Ovary (tissue), 10 donors: ENCODE measurements at places on chromosomes 1 and 21. TPM values are rescaled to one million over a fixed set of nuclear protein-coding genes. Genes with fewer than 3 reads are reported as not detected.

DNA sequence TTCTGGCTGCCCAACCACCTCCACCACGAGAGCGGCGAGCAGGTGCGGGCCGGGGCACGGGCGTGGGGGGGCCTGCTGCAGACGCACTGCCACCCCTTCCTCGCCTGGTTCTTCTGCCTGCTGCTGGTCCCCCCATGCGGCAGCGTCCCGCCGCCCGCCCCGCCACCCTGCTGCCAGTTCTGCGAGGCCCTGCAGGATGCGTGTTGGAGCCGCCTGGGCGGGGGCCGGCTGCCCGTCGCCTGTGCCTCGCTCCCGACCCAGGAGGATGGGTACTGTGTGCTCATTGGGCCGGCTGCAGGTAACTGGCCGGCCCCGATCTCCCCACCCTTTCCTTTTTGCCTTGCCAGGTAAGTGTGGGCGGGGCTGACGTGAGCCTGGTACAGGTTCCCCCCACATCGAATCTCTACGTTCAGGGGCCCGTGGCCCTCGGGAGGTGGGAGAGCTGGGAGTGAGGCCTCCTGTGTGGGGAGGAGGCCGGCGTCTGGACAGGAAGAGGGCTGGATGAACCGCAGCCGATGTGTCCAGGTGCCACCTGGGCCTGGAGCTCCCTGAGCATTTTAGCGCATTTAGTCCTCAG, 51.7 kb downstream of the COL18A1 start:
- H3K27ac ChIP-seq: no peak overlapping the region
- H3K27me3 ChIP-seq: no peaks in the 10 kb centered on the region
- peaks cover 15% of the 10 kb centered on the region for H3K4me1 ChIP-seq
- no peaks in the 10 kb centered on the region for H3K36me3 ChIP-seq
- DNase-seq: no peak
- H3K4me3 ChIP-seq: no peak overlapping the region

- no peak overlapping the region for H3K4me3 ChIP-seq
- DNase-seq: no peak
- H3K27me3 ChIP-seq: peaks cover 2% of the 10 kb centered on the region
- no peaks in the 10 kb centered on the region for H3K36me3 ChIP-seq
Observed at GRCh38 chr1:229672246-229672645, 46.2 kb downstream of the URB2 start.

PSEN2 gene
- polyA plus RNA-seq: 17.8 TPM

RSPH1 gene
- 2.5 TPM for polyA plus RNA-seq

DNA sequence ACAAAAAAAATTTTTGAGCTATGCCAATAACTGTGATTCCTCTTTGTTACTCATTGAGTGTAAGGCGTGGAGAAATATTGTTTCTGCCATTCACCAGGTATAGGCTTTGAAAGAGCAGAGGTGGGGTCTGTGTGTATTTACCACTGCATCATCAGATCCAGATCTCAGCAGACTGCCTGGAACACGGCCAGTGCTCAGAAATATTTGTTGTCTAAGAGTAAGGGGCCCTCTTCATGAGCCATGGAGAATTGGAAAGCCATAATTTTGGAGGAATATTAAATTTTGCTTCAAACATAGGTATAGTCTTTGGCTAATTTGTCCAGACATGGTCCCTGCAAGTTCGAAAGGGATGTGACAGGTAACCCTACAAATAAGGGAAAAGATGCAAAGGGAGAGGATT, 231.3 kb upstream of the IRF2BP2 start:
- H3K27ac ChIP-seq: no peak overlapping the region
- no peaks in the 10 kb centered on the region for H3K27me3 ChIP-seq
- no peak for DNase-seq
- no peaks in the 10 kb centered on the region for H3K4me1 ChIP-seq
- H3K36me3 ChIP-seq: no peaks in the 10 kb centered on the region
- no peak overlapping the region for H3K4me3 ChIP-seq

TGFB2 gene
- 3.8 TPM for polyA plus RNA-seq

- no peak overlapping the region for H3K27ac ChIP-seq
- no peaks in the 10 kb centered on the region for H3K27me3 ChIP-seq
- H3K4me1 ChIP-seq: peaks cover 2% of the 10 kb centered on the region
- H3K36me3 ChIP-seq: no peaks in the 10 kb centered on the region
- no peak overlapping the region for H3K4me3 ChIP-seq
- DNase-seq: no peak
Observed at GRCh38 chr1:168903237-168903830, 174.3 kb upstream of the DPT start.

- H3K36me3 ChIP-seq: no peaks in the 10 kb centered on the region
- DNase-seq: no peak
- no peak overlapping the region for H3K27ac ChIP-seq
Observed at GRCh38 chr1:220239966-220240365, 32.3 kb downstream of the RAB3GAP2 start.

DNA sequence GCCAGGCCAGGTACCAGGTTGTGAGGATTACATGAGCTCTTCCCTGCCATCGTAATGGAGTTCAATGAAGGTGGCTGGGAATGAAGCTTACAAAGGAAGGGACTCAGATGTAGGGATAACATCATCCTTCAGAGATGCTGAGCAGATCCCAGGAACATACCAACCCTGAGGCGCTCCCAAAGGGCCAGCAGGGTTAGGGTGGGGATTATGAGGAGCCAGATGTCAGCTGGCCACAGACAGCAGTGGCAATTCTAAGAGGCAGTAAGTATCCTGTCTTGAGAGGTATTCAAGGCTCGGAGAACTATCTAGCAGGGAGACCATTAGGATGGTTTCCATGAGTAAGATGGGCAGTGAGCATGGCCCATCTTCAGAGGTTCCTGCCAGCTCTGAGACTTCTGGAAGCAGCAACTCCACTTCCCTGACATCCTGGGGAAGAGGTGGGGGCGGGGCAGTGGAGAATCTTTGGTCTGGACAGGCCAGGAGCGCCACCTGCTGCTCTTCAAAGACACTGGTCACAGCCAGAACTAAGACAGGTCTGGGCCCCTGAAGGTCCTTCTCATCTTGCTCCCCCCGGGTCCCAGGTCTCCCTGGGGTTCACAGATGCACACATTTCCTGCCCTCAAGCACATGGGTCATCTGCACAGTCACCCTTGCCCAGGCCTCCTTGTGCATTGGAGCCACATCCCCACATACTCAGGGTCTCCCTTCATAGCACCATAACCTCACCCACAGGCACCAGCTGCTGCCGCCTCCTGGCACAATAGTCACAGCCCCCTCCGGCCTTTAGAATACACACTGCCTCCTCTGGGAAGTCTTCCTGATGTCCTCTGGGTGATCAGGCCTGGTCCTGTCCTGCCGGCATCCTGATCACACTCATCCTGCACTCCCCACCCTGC, 2.7 kb upstream of the SDC3 start:
- DNase-seq: peak; percentile 92
- no peak overlapping the region for H3K27ac ChIP-seq
- H3K4me1 ChIP-seq: peaks cover 7% of the 10 kb centered on the region

GRCh38 chr1:225684741-225685140, 31.8 kb upstream of the ENAH start:
- no peaks in the 10 kb centered on the region for H3K4me1 ChIP-seq
- no peak overlapping the region for H3K27ac ChIP-seq
- no peak overlapping the region for H3K4me3 ChIP-seq
- H3K36me3 ChIP-seq: no peaks in the 10 kb centered on the region

DNA sequence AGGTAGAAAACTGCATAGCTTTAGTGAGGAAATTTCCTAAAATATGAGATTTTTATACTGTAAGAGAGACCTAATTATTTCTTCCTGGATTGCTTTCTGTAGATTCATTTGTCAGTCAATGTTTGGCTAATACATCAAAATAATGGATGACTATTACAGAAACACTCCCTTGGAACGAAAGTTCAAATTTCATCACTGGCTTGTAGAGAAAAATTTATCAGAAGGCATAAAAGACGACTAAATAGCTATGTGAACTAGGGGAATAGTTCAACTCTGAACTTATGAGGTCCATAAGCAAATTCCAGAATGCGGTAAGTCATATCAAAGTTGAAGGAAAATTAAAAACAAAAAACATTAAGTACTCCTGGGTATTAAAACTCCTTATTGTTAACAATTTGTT, 36.0 kb downstream of the WNT2B start:
- H3K27me3 ChIP-seq: no peaks in the 10 kb centered on the region
- H3K4me1 ChIP-seq: no peaks in the 10 kb centered on the region

DNA sequence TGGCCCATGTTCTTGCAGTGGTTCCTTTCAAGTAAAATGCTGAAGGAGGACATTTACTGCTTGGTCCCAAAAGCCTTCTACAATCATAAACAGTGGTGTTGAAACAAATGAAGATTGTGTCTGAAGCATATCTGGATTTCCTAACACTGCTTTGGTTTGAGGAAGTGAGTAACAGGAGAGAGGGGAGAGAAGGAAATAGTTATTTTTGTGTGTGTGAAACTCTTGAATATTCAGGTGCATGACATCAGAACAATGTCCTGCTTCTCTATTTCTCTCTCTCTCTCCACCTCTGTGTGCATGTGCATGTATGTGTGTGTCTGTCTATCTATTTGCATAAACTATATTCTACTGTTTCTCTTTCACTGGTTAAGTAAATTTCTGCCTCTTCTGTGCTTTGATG, 61.4 kb upstream of the TNFSF18 start:
- H3K27ac ChIP-seq: no peak overlapping the region
- H3K4me3 ChIP-seq: no peak overlapping the region
- H3K27me3 ChIP-seq: no peaks in the 10 kb centered on the region

GRCh38 chr1:89665941-89666340, 33.0 kb downstream of the LRRC8C start:
- no peaks in the 10 kb centered on the region for H3K36me3 ChIP-seq
- H3K27me3 ChIP-seq: no peaks in the 10 kb centered on the region
- no peak for DNase-seq
- no peak overlapping the region for H3K27ac ChIP-seq

DNA sequence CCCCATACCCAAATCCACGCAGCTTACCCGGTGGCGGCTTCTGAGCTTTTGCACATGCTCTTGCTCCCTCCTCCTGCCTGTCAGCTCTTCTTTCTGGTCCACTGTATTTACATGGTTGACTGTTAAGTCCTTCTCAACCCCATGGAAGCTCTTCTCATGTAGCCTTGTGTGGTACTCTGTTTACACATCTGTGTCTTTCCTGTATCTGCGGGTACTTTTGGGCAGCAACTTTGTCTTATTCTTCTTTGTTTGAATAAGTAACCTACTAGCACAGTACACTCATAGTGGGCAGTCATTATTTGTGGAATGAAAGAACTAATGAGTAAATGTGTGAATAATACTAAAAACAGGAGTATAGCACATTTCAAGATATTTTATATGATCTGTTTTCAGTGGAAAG, 88.5 kb upstream of the GPR88 start:
- no peak overlapping the region for H3K27ac ChIP-seq
- no peaks in the 10 kb centered on the region for H3K4me1 ChIP-seq
- H3K36me3 ChIP-seq: no peaks in the 10 kb centered on the region

DNA sequence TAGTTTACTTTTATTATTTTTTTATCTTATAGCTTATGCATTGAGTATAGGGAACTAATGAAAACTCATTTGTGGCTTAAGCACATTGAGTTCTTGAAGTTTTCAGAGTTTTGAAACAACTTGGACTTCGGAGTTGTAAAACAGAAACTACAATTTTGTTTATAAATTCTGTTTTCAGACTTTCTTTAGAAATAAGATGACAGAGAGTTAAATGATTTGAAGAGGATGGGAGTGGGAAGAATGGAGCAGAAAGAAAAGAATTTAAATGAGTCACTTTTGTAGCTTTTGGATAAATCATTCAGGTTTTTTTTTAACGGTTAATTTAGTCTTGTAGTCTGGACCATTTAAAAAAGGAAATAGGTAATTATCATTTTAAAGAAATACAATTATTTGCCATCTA, 32.3 kb downstream of the INKA2 start:
- H3K4me1 ChIP-seq: no peaks in the 10 kb centered on the region
- no peaks in the 10 kb centered on the region for H3K36me3 ChIP-seq
- no peak overlapping the region for H3K27ac ChIP-seq
- H3K4me3 ChIP-seq: no peak overlapping the region
- H3K27me3 ChIP-seq: no peaks in the 10 kb centered on the region

- H3K27me3 ChIP-seq: no peaks in the 10 kb centered on the region
- no peak overlapping the region for H3K27ac ChIP-seq
- H3K4me1 ChIP-seq: no peaks in the 10 kb centered on the region
- no peak for DNase-seq
Observed at GRCh38 chr1:52426371-52426770, 22.0 kb downstream of the PRPF38A start.
